ENCODE measurements at places on chromosomes 12 and 14.

DNA sequence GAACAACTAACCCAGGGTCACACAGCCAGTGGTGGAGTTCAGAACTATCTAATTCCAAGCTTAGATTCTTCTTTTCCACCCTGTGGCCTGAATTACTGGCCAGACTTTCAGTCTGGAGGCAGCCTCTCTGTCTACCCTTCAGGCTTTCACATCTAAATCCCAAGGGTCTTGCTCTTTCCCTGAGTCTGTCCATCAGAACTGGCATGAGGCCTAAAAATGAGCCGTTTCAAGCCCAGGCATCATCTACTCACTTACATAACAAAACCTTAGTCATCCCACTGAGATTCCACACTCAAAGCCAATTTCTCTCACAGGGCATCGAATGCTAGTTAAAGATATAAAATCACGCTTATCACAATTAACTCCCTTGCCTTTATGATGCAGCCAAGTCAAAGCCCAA is 1.3 kb upstream of the PTGDR start:
- DNase-seq: no peak

DNA sequence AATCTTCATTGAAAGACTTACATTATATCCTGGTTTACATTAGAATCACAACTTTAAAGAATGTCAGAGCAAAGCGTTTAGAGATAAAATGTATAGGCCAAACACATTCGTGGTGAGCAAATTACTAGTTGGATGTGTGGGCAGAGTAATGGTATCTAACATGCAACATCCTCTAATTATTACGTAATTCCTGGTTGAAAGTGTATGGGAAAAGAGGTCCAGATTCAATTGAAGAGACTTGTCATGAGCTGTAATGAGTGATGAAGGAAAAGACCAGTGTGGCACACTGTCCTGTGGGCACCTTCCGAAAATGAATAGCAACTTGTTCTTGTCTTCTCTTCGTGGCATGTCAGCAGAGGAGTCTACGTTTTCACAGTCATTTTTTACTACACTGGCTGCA is 192.8 kb downstream of the LRIG3 start:
- no peak for DNase-seq

DNA sequence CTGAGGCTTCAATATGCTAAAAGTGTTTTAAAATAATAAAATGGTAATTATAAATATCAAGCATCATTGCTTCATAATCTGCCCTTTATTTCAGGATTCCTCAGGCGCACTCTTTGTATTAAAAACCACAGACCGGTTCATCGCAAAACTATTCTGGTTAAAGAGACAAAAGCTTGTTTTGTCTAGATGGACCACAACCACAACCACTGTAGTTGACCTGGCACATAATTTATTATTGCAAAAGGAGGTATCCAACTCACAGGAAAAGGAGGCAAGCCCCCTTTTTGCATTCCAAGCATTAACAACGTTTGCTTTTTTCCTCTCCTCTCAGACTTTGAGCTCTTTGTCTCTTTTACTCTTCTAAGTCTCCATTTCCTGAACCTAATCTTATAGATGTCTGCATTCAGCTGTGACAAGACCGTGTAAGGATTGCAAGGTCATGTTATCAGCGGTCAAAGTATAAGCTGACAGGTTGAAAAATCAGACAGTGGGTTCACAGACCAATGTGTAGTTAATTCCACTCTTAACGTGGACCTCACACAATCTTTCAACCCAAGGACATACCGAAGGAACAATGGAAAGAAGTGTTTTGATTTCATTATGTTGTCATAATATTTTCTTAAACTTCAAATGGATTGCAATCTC is 1057.6 kb downstream of the GALC start:
- DNase-seq: no peak

DNA sequence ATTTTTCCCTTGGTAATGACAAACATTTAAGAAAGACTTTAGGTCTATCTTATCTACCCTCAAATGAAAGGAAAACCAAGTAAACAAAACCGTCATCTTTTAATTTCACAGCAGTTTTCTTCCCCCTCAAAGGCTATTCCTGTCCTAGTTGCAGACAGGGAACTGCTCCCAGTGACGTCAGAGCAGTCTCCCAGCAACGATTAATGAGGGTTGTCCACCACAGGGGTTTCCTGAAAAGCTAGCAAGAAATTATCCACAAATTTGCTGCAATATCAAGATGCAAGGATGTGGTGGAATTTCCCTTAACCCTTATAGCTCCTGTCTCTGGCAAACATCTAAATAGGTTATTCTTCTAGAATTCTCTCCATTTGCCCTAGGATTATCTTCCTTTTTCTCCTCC is 89.1 kb upstream of the STAC3 start:
- DNase-seq: no peak

- peak; percentile 44 for DNase-seq
Observed at GRCh38 chr14:63759456-63759855, 31.6 kb upstream of the SGPP1 start.

DNA sequence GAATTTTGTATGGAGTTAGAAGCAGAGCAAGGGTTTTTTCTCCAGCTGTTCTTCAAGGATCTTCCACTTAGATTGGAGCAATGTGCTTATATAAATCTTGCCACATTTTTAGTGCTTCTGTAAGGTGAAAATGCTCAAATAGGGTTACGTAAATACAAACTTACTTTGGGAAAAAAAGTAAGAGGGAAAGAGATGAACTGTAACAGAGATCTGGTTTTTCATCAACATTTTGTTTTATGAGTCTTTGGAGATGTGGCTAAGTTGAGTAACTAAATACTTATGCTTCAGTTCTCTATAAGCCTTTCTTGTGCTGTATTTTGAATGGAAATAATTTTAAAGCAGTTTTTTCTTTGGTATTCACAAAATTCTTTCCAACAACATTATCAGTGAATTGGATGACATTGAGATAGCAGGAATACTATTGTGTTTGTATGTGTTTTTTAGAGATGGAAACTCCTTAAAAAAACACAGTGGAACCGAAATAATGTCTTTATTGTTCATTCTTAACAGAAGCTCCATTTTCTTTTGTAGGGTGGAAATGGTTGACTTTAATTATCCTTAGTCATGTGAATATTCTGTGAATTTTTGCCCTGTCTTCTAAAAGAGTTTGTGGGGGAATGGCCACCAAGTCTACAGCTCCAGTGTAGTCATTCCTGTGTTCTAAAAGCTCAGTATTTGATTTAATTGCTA is 45.7 kb downstream of the NPAS3 start:
- DNase-seq: no peak

GRCh38 chr12:1668833-1669543 is 21.9 kb upstream of the ADIPOR2 start:
- peak; percentile 38 for DNase-seq

DNA sequence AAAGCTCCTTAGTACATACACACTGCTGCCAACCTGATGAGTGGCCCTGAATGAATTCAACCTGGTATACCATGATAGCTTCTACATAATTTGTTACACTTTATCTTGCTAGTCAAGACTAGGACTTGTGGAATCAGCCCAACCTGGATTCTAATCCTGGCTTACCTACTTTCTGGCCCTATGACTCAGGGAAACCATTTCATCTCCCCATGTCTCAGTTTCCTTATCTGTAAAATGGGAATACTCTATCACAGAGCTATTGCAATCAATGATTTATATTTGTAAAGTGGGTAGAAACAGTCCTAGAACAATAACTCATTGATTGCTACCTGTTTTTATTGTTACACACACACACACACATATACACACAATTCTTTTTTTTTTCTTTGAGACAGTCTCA is 6.5 kb upstream of the DUSP6 start:
- no peak for DNase-seq

GRCh38 chr12:119415714-119416113 is 81.2 kb downstream of the CCDC60 start:
- DNase-seq: no peak

DNA sequence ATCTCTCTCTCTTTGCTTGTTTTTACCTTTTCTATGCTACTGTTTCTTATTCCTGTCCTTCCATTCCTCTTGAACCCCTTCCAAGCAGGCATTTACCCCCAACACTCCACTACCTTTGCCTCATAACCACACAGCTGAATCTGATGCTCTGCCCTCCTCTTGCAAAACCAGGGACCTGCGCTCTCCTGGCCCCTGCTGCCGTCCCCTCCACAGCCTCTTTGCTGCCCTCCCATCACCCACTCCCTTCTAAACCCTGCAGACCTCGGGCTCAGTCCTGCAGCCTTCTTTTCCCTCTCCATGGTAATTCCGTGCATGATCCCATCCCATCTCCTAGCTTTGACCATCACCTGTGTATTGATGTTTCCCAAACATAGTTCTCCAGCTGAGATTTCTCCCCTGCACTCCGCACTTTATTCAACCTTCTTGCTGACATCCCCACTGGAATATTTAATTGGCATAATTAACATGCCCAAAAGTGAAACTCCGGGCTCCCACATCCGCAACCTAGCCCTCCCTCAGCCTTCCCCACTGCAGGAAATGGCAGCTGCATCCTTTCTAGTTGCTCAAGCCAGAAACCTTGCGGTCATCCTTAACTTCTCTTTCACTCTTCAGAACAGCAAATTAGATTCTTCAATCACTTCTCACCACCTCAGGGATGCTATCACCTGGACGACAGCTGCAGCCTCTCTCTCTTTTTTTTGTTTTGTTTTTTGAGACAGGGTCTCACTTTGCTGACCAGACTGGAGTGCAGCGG is 16.0 kb downstream of the FIGNL2 start:
- peak; percentile 87 for DNase-seq

GRCh38 chr12:69649529-69649928 is 38.8 kb upstream of the LRRC10 start:
- no peak for DNase-seq

DNA sequence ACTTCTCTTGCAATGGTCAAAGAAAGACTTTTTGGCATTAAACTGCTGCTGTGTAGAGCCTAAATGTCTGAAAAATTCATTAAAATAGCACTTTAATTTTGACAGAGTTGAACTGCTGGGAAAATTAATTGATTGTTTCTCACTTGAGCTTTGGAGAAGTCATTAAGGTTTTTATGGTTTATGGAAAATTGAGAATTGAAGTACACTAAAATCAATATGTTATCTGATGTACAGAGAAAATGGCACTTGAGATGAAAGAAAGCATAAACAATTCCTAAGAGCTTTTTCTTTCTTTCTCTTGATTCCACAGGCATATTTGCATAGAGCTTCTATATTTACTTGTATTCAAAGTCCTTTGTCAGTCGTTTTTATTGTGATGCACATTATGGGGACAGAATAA is 188.5 kb upstream of the CAND1 start:
- no peak for DNase-seq

- DNase-seq: no peak
Observed at GRCh38 chr12:3116106-3116844, 39.1 kb downstream of the TSPAN9 start.

DNA sequence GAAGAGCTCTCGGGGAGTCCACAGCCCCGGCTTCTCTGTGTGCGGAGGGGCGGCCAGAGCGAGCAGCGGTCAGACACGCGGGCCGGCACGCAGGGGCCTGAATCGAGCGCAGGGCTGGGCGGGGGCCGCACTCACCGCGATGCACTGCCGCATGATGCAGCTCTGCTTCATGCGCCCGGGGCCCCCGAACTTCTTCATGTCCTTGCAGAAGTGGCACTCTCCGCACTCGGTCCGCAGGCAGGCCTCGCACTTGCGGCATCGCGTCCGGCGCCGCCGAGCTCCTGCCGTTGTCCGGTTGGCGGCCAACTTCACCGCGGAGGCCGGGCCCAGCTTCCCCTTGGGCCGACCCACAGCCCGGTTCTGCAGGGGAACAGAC is 53.1 kb downstream of the RNF34 start:
- no peak for DNase-seq

DNA sequence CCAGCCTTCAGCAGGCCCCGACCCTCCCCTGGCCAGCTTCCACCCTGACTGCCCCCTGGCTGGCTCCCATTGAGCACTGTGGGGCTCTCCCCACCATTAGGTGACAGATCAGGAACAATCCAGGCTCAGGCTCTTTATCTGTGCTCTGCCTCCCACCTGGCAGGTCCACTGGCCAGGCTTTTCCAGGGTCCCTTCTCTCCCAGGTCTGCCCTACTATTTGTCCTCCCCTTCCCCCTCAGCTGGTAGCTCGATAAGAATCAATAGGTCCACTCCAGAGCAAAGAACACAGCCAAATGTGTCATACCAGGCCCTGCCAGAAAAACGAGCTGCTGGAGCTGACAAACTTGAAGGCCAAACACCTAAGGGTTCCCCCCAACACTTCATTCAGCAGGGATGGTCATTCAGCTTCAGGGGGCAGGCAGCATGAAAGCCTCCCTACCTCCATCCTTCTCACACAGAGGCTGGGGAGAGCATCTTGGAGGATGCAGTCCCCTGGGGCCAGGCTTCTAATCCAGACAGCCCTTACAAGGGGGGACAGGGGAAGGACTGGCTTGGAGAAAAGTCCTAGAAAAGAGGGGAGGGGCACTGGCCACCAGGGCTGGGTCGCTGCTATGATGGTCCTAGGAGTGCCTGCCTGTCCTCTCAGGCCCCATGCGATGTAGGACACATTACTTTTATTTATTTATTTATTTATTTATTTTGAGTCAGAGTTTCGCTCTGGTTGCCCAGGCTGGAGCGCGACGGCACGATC is 1.9 kb upstream of the KRT18 start:
- DNase-seq: no peak

GRCh38 chr14:71665781-71666180 is 266.4 kb upstream of the RGS6 start:
- no peak for DNase-seq

DNA sequence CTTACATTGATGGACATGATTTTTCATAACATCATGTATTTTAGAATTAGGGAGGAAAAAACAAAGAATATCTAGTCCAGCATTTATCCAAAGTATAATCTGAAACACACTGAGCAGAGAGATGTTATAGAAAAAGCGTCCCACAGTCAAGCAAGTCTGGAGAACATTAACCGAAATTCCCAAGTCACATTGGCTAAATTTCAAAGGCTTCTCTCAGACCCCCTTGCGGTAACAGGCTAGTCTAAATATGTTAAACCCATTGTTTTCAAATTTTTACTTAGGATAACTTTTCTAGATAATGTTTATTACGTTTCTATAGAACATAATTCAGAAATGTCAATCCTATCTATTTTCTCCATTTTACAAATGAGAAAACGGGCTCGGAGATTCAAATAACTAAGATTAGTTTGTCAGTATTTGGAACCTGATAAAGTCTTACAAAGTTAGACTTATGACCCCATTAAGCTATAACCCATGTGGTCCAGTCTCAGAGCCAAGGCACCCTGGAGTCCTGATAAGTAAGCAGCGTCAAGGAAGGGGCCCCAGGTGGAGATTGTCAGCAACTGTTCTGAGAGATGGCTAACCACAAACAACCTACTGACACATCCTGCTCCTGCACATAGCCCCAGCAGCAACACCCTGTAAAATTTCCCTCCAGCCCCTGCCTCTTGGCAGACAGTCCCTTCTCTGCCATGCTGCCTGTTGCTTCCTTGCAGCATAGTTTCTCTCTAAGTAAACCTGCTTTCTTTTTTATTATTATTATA is 220.6 kb upstream of the TMEM260 start:
- peak; percentile 96 for DNase-seq

- DNase-seq: no peak
Observed at GRCh38 chr12:66010787-66011547, 119.6 kb downstream of the LLPH start.

- DNase-seq: no peak
Observed at GRCh38 chr12:52209321-52209720, 17.5 kb upstream of the KRT80 start.

- no peak for DNase-seq
Observed at GRCh38 chr12:8449355-8449859, 6.4 kb upstream of the CLEC6A start.

- DNase-seq: peak; percentile 7
Observed at GRCh38 chr12:129119537-129119936, 266.3 kb downstream of the GLT1D1 start.

- DNase-seq: no peak
Observed at GRCh38 chr12:1594006-1594260, 448 bp downstream of the FBXL14 start.

GRCh38 chr12:102480406-102480805 is at the start of gene IGF1:
Gene IGF1, minus strand, starts transcription at chr12:102480563. Its CDS starts 182 bp downstream, at chr12:102480381.
- peak; percentile 40 for DNase-seq

GRCh38 chr12:57885207-57885606 is 38.7 kb upstream of the CTDSP2 start:
- no peak for DNase-seq

All from Jurkat, Clone E6-1 (cell line).